Glomerular endothelial cell (primary cell): ENCODE measurements at places on chromosomes 3 and 15. TPM values are rescaled to one million over a fixed set of nuclear protein-coding genes. Genes with fewer than 3 reads are reported as not detected.
A peak's percentile ranks its signal among the peaks of the same experiment; 100 is the strongest.

- DNase-seq = no peak
These were observed 117.9 kb downstream of the MEIS2 start for GRCh38 chr15:36982430-36982829.

PIERCE2 gene
- total RNA-seq = 0.29 and 2.0 TPM in 2 replicates

GRCh38 chr3:159252274-159252673 is 450.4 kb downstream of the MFSD1 start:
- DNase-seq = no peak

DNA sequence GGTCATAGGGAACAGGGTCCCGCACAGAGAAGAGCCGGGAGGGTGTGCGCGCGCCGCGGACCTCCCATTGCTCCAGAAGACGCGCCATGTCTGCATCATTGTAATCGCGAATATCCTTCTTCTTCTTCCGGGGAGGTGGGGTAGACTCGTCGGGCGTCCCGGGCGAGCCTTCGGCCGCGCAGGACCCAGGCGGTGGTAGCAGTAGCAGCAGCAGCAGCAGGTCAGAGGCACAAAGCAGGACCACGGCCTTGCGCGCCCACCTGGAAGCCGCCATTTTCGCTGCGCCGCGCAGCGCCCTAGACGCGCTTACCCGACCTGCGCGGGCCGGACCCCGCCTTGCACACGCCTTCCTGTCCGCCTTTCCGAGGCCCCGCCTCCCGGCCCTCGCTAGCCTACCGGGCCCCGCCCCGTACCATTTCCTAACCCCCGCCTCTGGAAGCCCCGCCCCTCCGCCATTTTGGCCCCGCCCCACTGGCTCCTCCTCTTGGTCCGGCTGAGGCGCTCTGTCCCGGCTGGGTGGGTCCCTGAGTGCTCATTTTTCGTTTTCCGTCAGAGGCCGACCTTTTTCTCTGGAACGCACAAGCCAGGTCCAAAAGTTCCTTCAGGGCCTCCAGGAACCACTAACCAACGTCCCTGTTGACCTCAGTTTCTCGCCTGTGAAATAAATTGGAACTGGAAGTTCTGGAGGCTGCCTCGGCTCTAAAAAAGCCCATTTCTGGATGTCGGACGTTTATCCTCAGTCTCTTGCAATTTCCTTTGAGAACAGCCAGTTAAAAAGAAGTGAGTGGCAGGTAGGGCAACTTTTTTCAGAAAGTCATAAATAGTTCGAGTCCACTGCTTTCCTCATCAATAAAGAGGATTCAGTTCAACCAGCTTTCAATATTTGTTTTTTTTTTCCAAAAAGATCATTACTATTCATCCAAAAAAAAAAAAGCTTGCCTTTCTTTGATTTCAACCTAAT is at the start of gene MESD:
TSS of gene MESD (minus strand) at position 302 of the 961 bp plus-strand sequence. CDS start at position 274, 28 bp downstream.
- no peak for DNase-seq

CCDC71 gene
- 40.8 and 41.9 TPM in 2 replicates for total RNA-seq

DNA sequence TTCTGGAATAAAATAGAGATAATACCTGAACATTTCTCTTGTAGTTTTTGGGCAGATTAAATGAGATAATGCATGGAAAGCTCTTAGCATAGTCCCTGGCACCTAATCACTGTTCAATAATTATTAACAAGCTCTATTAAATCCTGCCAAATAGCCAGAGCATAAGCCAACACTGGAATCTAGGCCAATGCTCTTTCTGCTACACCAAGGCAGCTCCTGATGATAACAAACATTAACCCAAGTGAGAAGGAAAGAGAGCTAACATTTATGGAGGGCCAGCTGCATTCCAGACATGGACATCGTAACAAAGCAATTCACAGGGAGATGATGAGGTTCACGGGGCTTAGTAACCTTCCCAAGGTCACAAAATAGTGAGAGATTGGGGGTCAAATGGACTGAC is 23.3 kb downstream of the LARP6 start:
- DNase-seq = no peak

TNFAIP8L3 gene
- 19.1 and 46.6 TPM in 2 replicates for total RNA-seq

FAM174B gene
- 17.7 and 51.1 TPM in 2 replicates for total RNA-seq

- DNase-seq = peak; percentile 36
These were observed 16.7 kb upstream of the CCDC174 start for GRCh38 chr3:14634763-14635400.

DNA sequence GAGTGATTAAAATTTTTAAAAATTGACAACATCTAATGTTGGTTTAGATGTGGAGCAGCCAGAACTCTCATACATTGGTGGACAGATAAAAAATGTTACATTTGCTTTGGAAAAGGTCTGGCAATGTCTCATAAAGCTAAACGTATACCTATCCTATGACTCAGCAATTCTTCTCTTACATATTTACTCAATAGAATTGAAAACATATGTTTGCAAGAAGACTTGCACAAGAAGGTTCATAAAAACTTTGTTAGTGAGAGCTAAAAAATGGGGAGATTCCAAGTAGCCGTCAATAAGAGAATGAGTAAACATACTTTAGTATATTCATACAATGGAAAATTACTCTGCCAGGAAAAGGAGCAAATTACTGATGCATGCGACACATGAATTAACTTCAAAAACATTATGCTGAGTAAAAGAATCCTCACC is 30.0 kb downstream of the MASP1 start:
- no peak for DNase-seq

SLC12A8 gene
- total RNA-seq = 1.4 and 1.9 TPM in 2 replicates

GRCh38 chr3:42183991-42184632 is 81.9 kb downstream of the CCK start:
- no peak for DNase-seq

ADAMTS17 gene
- total RNA-seq = not detected in 2 replicates

STAB1 gene
- total RNA-seq = 277 and 404 TPM in 2 replicates

GRCh38 chr3:127483902-127484591 is 106.5 kb downstream of the TPRA1 start:
- DNase-seq = no peak

ATP13A4 gene
- 0.34 TPM in 1 of 2 replicates, not detected in the other for total RNA-seq

SOX14 gene
- not detected in 2 replicates for total RNA-seq

- DNase-seq = no peak
These were observed 229.7 kb downstream of the ADAMTS17 start for GRCh38 chr15:100112061-100112420.

TERC gene
- 38.5 and 69.2 TPM in 2 replicates for total RNA-seq

DNA sequence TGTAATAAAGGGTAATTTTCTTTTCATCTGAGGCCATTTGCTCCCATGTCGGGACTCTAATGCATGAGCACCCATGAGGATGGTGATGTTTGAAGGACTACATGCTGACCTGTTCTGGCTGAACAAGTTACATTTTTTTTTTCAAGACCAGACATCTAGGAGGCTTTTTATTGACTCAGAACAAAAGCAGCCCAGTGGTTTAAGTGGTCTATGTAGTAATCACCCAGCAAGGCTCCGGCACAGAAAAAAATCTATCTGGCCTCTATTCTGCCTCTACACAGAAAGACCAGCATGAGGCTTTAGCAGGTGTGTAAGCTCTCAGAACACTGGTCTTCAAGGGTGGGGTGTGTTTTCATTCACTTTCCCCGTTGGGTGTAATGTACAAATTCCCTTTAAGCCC is 95.1 kb upstream of the ZBED2 start:
- no peak for DNase-seq

DNA sequence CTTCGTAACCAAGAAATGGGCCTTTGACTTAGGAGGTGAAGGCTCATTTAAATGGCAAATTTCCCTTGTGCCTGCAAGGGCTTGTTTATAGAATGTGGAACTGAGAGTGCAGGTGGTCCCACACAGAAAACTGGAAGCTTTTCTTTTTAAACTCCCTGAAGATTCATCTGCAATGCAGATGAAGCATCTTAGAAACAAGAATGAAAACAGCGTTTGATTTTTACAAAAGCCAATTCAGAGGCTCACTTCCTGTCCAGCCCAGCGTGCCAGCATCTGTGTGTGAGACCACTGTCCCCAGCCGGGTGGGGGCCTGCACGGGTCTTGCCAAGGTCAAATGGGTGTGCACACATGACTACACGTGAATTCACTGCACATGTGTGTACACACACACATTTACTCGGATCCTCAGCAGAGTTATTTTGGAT is 94.7 kb downstream of the LINGO1 start:
- DNase-seq = no peak

DNA sequence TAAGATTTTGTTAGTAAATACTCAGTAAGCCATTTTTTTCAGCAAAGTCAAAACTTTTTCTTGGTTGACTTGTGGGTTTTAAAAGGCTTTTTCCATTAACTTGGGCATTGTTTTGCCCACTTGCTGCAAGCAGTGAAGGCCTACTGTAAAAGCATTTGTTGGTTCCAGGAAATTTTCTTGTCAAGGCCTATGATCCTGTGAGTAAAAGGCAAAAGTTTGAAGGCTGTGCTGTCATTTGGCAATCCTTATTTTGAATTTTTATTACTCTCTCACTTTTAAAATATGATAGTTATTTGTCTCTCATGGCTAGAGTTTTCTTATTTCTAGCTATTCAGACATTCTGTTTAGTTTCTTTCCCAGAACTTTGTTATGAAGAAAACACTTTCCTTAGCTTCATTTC is 13.0 kb downstream of the P2RY12 start:
- DNase-seq = no peak

DNA sequence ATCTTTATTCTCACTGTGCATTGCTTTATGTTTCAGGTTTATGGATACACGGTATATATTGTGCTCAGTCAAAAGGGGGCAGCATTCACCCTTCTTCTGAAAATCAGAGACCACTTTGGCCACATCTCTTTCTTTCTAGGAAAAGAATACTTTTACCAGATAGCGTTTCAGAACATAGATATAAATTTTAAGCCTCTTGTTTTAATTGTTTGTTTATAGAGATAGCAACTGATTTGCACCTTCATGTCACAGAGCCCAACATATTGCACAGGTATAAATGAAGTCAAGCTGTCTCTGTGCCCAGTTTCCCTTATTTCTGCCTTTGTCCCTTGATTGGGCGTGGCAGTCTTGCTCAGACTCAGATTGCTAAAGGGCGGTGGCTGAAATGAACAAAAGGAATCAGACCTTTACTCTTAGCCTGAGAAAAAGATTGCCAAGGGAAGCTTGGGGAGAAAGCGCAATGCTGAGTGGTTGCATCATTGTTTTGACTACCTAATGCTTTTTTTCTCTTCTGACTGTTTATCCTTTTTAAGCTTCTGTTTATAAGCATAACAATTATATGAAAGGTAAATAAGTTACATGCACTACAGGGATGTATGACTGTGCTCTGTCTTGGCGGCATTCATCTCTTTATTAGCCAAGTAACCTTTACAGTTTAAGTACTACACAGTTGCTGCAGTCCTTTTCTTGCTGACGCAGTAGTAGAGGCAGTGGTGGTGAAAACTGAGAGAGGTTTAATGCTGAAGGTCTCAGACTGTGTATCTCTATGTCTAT is 70.8 kb upstream of the ZBTB20 start:
- DNase-seq = peak; percentile 56

DNA sequence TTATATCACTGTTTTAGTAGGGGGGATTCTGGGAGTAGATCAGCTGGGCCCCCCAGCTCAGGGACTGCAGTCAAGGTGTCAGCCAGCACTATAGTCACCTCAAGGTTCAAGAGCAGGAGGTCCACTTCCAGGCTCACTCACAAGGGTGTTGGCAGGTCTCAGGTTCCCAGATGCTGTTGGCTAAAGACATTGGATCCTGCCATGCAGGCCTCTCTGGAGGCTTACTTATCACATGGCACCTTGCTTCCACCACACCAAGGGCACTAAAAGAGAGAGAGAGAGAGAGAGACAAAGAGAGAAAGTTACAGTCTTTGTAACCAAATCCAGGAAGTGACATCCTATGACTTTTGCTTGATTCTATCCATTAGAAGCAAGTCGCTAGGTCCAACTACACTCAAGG is 7.5 kb upstream of the PPP1R14D start:
- DNase-seq = no peak

MRAS gene
- total RNA-seq = 14.1 and 26.0 TPM in 2 replicates

DNA sequence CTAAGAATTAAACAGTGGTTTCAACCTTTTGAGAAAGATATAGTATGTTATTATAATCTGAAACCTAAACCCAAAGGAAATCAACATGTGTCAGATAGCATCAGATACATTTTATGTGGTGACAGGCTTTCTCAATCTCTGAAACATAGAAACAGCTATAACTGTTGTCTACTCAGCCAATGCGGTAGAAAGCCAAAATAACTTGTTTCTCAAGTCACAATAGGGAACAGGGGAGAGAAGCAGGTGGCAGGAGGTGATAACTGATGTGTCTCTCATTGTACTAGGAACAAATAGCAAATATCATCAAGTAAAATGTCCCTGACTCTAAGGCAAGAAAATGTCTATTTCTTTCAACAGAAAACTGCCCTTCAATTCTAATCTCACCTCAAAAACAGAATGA is 38.6 kb downstream of the DENND6A start:
- no peak for DNase-seq

GRCh38 chr3:84959470-84960271 is 882 bp downstream of the CADM2 start:
- no peak for DNase-seq

FETUB gene
- not detected in 2 replicates for total RNA-seq

DNA sequence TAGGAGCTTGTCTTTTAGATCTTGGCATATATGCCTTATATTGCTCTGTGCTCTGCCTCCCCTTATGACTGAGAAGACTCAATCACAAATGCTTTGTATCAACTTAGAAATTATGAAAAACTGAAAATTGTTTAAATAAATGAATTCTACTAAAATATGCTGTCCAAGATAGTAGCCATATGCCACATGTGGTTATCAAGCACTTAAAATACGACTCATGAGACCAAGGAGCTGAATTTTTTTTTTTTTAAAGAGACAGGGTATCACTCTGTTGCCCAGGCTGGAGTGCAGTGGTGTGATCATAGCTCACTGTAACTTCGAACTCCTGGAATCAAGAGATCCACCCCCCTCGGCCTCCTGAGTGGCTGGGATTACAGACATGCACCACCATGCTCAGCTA is 118.3 kb downstream of the RFTN1 start:
- DNase-seq = no peak

DNA sequence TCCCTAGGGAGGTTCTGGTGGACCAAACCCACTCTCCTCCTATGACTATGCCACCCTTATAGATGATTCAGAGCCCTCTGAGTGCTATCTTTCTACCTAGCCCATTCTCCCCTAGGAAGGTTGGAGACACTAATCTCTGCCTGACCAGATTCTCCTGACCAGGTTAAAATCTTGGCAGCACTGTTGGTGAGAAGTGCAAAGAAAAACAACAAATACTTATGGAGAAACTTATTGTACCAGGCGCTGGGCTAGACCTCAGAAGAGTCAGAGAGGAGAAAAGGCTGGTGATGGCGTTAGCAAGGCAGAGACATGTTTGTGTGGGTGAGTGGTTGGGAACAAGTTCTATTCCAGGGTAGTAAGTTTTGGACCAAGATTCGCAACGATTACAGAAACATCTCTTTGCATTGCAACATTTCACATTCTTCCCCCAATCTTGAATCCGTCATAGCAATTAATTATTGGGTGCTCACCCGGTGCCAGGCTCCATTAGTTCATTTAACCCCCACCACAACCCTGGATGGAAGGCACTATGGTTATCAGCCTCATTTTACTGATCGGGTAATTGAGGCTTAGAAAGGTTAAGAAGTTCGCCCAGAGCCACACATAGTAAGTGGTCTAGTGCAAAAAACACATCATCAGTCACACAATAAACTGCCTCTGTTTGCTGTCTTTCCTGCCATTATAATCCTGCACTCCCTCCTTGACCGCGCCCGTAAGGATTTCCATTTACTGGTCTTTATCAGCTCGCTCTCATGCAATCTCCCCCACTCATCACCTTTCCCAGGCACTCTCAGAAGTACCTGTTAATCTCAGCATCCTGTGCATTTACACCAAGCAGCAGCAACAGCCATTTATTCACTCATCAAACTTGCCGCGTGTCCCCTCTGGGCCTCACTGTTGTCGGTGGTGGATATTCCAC is 655 bp upstream of the TSPAN3 start:
- no peak for DNase-seq

SPATA16 gene
- total RNA-seq = not detected in 2 replicates
